ENCODE measurements at places on chromosomes 11 and 22.

GRCh38 chr11:45647329-45647728, 18.1 kb downstream of the CHST1 start:
- DNase-seq = no peak

GRCh38 chr22:39917197-39917643, 16.3 kb downstream of the GRAP2 start:
- no peak for DNase-seq

- no peak for DNase-seq
Observed at GRCh38 chr11:26896719-26897118, 97.2 kb upstream of the FIBIN start.

- DNase-seq = no peak
Observed at GRCh38 chr22:23833017-23833751, 5.6 kb downstream of the DERL3 start.

DNA sequence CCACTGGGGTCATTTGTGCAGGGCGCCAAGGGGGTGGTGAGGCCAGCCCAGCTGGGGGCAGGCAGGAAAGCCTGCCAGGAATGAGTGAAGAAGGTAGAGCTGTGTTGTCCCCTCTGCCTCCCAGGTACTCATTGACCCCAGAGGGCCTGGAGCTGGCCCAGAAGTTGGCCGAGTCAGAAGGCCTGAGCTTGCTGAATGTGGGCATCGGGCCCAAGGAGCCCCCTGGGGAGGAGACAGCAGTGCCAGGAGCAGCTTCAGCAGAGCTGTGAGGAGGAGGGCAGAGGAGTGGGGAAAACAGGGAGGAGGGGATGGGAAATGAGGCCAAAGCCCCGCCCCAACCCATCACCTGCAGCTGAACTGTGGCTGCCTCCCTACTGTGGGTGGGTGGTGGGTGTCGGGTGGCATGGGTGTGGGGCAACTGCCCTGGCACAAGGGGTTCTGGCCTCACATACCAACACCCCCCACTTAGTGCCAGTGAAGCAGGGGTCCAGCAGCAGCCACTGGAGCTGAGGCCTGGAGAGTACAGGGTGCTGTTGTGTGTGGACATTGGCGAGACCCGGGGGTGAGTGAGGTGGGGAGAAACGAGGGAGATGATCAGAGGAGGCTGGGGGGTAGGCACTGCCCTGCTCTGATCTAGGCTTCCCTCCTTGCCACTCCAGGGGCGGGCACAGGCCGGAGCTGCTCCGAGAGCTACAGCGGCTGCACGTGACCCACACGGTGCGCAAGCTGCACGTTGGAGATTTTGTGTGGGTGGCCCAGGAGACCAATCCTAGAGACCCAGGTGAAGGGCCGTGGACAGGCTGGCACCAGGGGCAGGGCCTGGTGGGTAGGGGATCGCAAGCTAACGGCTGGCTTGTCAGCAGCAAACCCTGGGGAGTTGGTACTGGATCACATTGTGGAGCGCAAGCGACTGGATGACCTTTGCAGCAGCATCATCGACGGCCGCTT, 3.0 kb downstream of the MUS81 start:
- no peak for DNase-seq

- DNase-seq = no peak
Observed at GRCh38 chr11:76542436-76542835, 97.6 kb downstream of the EMSY start.

GRCh38 chr11:17368551-17368950, 17.0 kb downstream of the NCR3LG1 start:
- DNase-seq = no peak

DNA sequence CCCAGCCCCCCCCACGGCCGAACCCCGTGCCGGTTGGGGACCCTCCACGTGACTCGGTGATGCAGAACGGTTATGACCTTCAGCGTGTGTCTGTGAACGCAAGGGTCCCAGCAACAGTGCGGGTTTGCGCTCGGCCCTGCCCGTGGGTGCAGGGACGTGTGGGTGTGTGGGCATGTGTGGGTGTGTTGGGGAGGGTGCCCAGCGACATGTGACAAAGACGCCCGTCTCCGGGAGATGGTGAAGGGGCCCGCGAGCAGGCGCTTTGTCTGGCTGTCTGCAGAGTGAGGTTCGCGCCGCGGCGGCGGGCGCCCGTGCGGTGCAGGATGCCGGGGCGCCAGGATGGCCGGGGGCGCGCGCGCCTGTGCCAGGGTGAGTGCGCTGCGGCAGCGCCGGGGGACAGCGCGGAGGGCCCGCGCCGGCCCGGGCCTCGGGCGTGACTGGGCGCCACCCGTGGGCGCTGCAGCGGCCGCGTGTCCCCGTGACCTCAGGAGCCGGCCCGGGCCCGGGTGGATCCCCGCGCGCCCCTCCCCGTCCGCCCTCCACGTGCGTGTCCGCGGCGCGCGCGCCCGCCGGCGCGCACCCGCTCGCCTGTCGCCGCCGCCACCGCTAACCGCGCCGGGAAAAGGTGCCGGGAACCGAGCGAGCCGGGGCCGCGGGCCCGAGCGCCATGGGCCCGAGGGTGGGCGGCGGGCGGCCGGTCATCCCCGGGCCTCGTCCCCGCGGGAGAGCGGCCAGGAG, at the start of gene LRFN4:
Gene LRFN4, plus strand, starts transcription at position 569 of the 738 bp plus-strand sequence. CDS start 681 bp downstream, outside the sequence.
- DNase-seq = peak; percentile 54

DNA sequence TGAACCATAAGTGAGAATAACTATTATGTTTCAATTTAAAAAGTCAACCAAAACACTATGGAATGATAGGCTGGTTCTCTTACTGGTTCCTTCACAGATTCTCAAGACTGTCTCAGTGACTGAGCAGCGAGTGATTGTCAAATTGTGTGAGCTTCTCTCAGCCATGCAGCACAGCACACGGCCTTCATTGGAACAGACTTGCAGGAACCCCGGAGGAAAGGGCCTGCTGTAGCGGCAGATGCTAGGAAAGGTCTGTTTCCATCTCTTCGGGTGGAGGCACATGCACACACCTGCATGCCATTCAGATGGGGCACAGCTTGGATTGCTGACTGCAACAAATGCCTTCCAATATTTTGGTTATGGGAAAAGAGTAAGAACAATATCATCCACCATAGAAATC, 741.8 kb downstream of the OPCML start:
- no peak for DNase-seq

DNA sequence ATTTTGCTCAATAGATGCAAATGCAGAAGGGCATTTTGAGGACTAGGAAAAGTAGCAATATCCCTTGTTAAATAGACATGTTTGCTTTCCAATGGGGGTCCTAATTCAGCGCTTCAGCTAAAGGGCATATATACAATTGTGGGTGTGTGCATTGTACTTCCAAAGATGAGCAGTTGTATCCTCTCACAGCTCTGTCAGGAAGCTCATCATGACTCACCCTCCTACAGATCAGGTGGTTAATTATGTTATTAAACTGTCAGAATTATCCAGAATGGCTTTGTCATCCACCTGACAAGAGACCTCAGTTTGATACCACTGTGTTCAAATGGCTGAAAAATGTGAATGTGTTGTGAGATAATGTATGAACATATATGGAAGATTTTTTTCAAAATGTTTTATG, 252.2 kb upstream of the MTNR1B start:
- DNase-seq = no peak

DNA sequence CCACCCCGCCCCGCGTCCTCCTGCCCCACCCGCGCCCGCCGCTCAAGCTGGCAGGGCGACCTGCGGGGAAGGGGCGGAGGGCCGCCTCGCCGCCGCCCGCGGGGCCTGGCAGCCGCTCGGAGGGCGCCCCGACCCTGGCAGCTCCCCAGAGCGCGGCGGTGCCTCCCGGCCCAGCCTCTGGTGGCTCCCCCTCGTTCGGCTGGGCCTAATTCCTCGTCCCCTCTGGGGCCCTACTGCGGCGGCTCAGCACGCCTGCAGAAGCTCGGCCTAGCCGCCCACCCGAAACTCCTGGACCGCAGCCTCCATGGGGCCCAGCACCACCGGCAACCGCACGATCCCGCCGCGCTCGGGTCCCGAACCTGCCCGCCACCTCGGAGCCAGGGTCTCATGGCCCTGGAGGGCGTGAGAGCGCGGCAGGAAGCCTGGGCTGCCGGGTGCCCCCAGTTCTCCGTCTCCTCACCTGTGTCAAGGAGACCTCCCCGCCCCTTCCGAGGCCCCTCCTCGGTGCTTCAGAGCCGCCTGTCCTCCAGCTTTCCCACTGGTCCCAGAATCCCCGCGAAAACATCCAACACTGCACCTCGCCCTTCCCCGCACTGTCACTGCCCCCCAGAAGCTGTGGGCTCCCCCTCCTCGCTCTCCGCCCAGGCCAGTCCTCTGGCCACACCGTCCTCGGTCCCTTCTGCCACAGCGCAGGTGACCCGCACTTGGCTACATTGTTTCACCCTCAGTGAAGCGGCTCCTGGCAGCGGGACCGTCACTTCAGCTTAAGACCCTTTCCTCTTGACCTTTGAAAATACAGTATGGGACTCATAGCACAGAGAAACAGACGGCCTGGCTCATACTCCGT, 613 bp upstream of the GSC2 start:
- DNase-seq = no peak

DNA sequence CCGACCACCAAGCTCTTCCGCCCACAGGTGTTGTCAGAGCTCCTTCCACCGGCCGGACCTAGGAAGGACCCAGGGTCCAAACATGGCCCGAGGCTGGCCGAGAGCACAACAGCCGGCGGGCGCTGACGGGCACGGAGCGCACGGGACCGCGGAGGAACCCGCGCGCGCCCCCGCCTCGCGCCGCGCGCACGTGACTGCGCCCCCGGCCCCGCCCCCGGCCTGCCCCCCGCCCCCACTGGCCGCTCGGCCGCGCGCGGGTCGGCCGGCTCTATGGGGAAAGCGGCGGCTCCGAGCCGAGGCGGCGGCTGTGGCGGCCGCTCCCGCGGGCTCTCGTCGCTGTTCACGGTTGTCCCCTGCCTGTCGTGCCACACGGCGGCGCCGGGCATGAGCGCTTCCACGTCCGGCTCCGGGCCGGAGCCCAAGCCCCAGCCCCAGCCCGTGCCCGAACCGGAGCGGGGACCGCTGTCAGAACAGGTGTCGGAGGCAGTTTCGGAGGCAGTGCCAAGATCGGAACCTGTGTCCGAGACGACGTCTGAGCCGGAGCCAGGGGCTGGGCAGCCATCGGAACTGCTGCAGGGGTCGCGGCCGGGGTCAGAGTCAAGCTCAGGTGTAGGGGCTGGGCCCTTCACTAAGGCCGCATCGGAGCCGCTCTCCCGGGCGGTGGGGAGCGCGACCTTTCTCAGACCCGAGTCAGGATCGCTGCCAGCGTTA, at the start of gene OSBP2:
Gene OSBP2, plus strand, starts transcription at position 235 of the 711 bp plus-strand sequence. Its CDS starts 36 bp downstream, at position 271.
- DNase-seq = no peak

GRCh38 chr11:75261902-75262361, 21.4 kb downstream of the TPBGL start:
- no peak for DNase-seq

- no peak for DNase-seq
Observed at GRCh38 chr22:47196881-47197772, 434.7 kb downstream of the TBC1D22A start.

DNA sequence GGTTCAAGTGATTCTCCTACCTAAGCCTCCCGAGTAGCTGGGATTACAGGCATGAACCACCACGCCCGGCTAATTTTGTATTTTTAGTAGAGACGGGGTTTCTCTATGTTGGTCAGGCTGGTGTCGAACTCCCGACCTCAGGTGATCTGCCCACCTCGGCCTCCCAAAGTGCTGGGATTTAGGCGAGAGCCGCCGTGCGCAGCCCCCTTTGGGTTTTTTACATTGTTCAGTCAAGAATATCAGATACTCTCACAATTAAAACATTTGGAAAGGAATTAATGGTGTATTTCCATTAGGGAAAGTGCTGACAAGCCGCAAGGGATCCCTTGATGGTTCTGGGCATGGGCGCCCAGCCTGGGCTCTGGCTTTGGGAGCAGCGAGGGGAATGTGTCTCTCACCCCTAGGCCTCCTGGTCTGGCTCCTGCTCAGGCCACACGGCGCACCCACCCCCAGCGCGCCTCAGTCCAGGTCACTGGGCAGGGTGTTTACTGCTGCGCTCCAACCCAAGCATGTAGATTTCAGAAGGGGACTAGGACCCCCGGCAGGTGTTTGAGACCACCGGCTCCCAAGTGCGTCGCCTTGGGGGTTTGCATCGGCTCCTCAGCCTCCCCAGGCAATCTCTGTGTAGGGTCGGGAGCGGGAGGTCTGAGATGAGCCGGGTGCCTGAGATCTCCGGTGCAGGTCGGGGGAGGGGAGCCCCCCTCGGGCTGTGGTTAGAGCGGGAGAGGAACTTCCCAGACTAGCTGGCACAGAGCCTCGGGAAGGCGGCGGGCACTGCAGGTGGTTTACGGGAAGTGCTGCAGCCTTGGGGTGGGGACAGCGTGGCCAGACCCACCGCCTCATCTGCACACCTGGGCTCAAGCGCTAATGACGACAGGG, 809 bp upstream of the IRF7 start:
- DNase-seq = no peak

DNA sequence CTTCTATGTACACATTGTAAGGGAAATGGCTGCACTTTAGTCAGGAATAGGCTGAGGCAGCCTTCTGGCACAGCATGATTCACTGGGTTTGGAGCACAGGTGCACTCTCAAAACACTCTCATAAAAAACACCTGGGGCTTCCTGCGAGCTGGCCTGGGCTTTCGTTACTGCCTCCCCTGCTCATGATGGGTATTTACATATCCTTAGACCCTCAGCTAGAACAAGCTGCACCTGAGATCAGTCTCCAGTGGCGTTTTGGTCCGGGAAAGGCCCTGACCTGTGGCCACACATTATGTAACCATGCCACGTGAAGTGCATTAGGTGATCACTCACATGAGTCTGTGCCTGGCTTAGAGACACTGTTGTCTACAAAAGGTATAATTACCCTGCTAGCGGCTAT, 321.7 kb downstream of the TMEM135 start:
- DNase-seq = no peak

DNA sequence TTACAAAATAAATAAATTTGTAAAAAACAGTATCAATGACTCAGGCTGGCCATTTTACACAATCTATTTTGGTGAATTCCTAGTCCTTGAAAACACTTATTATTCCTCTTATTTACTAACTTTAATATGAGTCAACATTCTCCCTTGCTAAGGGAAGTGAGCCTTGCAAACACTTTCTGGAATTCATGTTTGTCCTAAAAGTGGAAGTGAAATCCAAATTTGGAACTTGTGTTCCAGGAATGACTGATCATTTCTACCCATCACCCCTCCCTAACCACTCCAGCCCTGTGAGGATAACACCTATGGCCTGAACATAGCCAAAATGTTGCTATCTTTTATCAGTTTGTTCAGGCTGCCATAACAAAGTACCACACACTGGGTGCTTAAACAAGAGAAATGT, 83.1 kb downstream of the OR5AK2 start:
- no peak for DNase-seq

GRCh38 chr11:68767672-68768071, 16.4 kb upstream of the TESMIN start:
- no peak for DNase-seq

- no peak for DNase-seq
Observed at GRCh38 chr11:99814021-99814420, 793.3 kb downstream of the CNTN5 start.

GRCh38 chr11:110268441-110268840, 28.0 kb downstream of the RDX start:
- DNase-seq = no peak

- no peak for DNase-seq
Observed at GRCh38 chr11:36574486-36574885, 6.7 kb downstream of the RAG1 start.

- no peak for DNase-seq
Observed at GRCh38 chr11:94602430-94603372, 35.5 kb downstream of the PIWIL4 start.
